ENCODE measurements at places on chromosomes 6 and 20.

GRCh38 chr6:37077905-37078296, 72.4 kb downstream of the FGD2 start:
- peak; percentile 85 for DNase-seq

GRCh38 chr6:145963216-145964068, 716 bp downstream of the SHPRH start:
- peak; percentile 56 for DNase-seq

DNA sequence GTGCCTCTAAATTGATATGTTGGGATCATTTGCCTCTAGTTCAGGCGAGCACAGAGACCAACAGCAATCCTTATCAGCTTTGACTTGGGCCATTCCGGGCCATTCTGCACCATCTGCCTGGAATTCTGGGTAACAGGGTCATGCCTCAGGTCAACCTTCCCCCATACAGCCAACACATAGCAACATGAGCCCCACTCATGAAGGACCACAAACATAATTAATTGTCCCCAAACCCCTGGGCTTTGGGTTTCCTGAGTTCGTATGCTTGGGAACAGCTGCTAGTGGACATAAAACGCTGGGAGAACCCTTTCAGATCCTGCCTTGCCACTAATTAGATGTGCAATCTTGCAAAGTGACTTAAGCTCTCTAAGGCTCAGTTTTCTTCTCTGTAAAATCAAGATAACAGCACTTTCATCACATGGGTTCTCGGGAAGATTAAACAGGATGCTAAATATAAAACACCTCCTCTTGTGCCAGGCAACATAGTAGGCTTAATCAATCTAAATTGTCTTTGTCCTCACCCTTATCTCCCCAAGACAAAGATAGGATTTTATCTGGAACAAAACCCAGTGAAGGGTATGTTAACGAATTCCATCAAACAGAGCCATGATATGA, 426.5 kb downstream of the CD83 start:
- DNase-seq = no peak

- no peak for DNase-seq
These were observed 87.0 kb downstream of the DHX35 start for GRCh38 chr20:39049148-39049547.

DNA sequence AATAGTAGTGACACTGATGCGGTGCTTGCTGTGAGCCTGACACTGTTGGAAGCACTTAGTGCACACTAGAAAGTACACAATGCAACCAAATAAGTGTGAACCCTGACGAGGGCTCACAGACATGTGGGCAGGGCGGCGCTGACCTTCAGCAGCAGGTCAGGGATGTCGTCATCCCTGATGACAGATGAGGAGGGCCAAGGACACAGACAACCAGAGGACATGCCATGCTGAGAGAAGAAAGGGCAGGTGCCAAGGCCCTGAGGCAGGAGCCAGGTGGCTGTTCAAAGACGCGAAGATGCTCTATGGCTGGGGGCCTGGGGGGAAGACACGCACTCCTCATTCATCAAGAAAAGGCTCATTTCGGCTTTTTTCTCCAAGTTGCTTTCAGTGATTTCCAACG, 176.4 kb upstream of the CST7 start:
- no peak for DNase-seq

GRCh38 chr6:69865126-69865525, 1.2 kb upstream of the COL19A1 start:
- no peak for DNase-seq

DNA sequence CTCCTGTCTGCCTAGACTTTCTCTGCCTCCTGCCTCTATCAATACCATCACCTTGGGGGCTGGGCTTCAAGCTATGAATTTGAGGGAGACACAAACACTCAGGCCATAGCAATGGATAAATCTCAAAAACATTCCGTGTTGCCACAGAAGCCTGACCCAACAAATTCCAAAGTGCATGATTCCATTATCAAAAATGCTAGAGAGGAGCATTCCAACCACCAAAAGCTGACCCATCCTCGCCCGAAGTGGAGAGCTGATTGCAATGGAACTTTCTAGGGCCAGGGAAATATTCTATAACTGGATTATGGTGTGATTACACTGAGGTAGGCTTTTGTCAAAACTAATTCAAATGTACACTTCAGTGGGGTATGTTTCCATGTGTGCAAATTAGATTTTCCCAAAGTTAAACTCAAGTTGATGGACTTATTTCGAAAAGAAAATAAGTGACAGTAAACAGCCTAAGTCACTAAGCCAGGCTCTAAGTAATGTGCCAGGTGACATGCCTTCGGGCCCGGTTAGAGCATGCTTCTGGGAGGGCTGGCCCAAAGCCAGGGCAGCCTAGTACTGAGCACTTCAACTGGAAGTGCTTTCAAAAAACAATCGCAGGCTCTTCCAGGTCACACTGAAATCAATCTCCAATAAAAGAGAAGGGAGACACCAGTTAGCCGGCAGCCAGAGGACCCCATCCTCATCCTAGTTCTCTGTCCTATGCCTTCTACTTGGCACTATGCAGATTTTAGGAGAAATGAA, 142.3 kb downstream of the TBXT start:
- DNase-seq = peak; percentile 62

DNA sequence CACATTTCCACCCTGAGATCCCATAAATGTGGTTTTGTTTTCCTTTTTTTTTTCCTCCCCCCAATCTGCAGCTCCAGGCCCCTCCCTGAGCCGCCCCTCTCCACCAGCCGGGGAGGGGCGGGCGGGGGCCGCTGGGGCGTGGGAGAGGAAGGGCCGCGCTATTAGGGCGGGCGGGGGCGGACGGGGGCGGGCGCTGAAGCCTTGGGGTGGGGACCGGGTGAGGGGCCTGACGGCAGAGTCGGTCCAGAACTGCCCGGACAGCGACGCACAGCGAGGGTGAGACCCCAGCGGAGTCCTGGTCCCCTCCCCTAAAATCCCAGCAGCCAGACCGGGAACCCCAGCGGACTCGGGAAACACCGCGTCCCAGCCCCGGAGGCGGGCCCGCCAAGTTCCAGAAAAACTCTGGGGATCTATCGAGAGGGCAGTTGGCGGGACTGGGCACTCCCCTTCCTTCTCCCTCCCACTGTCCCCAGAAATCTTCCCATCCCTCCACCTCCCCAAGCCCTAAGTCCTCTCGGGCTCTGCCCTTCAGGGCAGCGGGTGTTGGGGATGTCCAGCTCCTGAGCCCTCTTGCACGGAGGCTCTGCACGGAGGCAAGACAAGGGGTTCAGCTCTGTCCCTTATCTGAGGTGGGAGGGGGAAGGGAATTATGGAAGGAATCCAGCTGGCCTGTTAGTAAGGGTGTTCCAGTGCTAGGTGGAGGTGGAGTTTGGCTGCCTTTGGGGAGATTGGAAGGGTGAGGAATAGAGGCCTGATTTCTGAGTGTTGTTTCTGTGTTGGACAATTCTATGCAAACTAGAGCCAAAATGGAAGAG, at the start of gene PRICKLE4:
Gene PRICKLE4 (plus strand): TSS at position 232 of the 815 bp plus-strand sequence. CDS start 2,692 bp downstream, outside the sequence.
- DNase-seq = no peak

DNA sequence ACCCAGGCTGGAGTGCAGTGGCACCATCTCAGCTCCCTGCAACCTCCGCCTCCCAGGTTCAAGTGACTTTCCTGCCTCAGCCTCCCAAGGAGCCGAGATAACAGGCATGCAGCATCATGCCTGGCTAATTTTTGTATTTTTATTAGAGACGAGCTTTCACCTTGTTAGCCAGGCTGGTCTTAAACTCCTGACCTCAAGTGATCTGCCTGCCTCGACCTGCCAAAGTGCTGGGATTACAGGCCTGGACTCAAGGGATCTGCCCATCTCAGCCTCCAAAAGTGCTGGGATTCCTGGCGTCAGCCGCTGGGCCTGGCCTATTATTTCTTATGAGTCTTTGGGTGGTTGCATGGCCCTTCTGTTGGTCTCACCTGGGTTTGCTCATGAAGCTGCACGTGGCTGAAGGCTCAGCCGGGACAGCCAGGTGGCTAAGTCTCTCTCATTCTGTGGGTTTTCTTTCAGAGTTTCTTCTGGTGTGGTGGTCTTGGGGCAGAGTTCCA, 45.6 kb upstream of the NCOA3 start:
- DNase-seq = no peak

GRCh38 chr6:118781897-118782296, 112.1 kb upstream of the ASF1A start:
- no peak for DNase-seq

- DNase-seq = no peak
These were observed 53.7 kb downstream of the LYRM4 start for GRCh38 chr6:5206920-5207561.

DNA sequence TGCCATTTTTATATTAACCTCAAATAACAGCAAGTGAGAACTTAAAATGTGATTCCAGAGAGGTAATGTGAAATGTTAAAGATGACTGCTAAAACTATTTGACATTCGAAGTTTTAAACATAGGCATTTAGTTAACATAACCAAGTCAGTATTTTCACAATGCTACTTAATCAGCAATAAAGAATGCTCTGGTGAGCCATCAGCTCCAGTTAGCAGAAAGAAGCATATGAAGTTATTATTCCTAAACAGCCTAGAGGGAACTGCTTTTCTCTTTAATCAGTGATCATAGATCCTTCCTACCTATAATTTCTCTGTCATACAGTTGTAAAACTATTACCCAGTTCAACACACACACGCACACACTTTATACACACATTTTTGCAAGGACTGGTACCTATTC, 60.1 kb downstream of the MMS22L start:
- DNase-seq = no peak

DNA sequence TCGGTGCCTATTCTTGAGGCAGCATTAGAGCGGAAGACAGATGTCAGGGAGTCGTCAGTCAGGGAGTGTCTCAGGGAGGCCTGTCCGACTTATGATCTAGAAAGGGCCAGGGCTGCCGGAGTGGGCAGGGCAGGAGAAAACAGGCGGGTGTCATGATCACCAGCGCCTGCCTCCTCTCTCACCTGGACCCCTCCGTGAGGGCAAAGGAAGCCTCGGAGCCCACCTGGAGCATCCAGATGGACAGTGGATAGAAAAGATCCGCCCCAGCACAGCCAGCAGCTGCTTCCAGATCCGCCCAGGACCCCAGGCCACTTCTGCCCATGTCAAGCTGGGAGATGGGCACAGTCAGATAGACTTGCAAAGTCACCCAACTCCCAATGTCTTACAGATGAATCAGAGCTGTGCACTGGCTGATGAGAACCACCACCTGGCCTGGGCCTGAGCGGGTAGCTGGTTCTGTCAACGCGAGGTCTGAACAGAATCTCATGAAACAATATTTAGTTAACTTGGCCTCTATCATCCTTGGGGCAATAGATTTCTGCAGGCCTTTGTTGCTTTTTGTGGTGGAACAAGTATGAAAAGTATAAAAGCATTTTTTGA, 22.2 kb downstream of the PSMG4 start:
- DNase-seq = no peak

DNA sequence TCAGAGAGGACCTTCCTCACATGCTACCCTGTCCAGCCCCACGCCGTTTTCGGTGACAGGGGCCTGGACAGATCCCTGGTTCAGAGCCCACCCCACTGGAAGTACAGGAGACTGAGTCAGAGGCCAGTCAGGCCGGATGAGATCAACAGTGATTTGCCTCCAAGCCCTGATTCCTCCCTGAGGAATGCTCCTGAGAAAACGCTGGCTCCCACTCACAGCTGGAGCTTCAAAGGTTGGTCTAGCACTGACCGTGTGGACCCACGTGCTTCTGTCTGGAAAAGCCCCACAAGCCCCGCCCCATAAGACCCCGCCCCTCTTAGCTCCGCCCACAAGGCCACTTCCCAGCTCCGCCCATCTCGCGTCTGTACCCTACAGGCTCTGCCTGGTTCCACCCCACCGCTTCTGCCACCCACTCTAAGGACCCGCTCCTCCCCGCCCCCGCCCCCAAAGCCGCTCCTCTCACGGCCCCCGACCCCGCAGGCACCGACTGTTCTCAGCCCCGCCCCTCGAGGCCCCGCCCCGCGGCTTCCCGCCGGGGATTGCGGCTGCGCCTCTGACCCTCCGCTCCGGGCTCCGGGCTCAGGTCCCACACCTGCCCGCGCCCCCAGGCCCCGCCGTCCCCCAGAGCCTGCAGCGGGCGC, 64.9 kb upstream of the BHLHE23 start:
- DNase-seq = peak; percentile 82

- peak; percentile 78 for DNase-seq
These were observed 50.6 kb downstream of the SRC start for GRCh38 chr20:37396416-37397075.

GRCh38 chr20:3980260-3981131, 34.9 kb downstream of the RNF24 start:
- peak; percentile 31 for DNase-seq

GRCh38 chr6:15061180-15061641, 184.7 kb upstream of the JARID2 start:
- DNase-seq = no peak

DNA sequence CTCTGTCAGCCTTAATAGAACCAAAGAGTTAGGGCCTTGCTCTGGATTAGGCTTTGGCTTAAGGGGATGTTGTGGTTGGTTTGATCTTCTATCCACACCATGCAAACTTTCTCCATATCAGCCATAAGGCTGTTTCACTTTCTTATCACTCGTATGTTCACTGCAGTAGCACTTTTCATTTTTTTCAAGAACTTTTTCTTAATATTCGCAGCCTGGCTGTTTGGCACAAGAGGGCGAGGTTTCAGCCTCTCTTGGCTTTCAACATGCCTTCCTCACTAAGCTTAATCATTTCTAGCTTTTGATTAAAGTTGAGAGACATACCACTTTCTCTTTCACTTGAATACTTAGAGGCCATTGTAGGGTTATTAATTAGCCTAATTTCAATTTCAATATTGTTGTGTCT, 193.1 kb downstream of the NRN1 start:
- no peak for DNase-seq

DNA sequence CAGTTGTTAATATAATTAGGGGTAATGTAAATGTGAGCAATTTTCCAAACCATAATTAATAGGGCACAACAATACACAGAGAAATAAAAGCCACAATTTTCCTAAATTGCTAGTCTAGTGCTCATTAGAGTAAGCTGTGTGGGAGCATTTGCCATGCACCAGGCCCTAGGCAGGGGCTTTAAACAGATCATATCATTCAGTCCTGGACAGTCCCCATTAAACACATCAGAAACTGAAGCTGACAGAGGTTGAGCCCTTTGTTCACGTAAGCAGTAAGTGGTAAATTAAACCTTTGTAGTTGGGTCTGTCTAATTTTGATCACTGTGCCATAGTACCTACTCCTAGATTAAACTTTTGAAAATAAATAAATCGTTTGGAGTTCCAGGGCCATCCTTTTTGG, 931.1 kb downstream of the C6orf118 start:
- peak; percentile 10 for DNase-seq

DNA sequence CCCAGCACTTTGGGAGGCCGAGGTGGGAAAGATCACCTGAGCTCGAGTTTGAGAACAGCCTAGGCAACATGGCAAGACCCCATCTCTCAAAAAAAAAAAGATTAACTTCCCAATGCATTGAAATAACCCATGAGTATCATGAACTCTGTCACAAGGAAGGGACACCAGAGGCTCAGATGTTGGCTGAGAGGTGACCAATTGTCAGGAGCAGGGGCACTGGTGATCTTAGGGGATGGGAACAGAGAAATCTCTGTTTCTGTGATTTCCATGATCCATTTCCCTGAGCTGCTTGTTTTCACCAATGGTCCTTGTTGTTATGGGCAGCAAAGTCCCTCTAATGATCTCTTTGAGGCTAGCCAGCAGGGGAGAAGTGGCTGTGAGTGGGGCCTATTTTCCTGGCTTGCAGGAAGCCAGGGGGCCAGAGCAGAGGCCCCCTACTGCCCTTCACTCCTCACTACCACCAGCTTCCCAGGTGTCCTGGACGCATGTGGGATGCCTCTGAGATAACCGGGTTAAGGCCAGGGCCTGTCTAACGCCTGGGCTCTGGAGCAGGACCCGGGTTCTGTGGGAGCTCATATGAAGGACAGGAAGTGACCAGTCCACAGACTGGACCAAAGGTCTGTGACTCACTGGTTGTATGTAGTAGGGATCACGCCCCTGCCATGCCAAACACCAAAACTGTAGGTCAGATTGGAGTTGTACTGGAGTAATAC, 54.4 kb downstream of the PCNA start:
- DNase-seq = no peak

- DNase-seq = no peak
These were observed 152.4 kb downstream of the KIF6 start for GRCh38 chr6:39572661-39573340.

Data from BE2C (cell line).